ENCODE measurements at places on chromosomes 12 and 14.
A peak's percentile ranks its signal among the peaks of the same experiment; 100 is the strongest.

DNA sequence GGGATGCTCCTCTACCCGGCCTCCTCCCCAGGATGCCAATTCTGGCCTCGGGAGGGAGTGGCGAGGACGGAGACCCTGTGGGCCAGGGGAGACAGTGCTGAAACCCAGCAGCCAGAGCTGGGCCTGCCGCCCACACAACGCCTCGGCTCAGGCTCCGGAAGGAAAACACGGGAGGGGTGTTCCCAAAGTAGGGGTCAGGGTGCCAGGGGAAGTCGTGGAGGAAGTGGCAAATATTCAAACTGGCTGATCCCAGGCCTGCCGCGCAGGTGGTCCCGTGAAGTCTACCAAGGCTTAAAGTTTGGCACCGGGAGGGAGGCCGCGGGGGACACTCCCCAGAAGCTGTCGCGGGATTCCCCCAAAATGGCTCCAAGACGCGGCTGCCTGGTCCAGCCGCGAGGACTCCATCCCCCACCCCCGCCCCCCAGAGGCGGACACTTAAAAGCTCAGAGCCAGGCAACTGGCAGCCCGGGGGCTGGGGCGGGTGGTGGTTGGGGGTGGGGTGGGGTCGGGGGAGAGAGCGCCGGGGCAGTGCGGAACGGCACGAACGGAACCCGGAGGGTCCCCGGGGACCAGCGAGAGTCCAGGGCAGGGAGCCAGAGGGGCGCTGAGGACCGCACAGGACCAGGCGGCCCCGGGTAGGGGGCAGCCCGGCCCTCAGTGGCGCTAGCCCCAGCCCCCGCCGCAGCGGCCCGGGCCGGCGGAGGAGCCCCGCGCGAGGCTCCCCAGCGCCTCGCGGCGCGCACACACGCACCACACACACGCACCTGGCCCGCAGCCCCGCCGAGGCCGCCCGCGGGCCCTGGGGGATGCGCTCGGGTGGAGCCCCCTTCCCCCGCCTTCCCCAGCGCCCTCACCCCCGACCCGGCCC is 20.0 kb downstream of the BEGAIN start:
- DNase-seq, result peak; percentile 13

GRCh38 chr12:6541371-6542165 is 7.3 kb downstream of the GAPDH start:
- no peak for DNase-seq

GRCh38 chr14:44795725-44796124 is 166.0 kb downstream of the KLHL28 start:
- DNase-seq, result no peak

DNA sequence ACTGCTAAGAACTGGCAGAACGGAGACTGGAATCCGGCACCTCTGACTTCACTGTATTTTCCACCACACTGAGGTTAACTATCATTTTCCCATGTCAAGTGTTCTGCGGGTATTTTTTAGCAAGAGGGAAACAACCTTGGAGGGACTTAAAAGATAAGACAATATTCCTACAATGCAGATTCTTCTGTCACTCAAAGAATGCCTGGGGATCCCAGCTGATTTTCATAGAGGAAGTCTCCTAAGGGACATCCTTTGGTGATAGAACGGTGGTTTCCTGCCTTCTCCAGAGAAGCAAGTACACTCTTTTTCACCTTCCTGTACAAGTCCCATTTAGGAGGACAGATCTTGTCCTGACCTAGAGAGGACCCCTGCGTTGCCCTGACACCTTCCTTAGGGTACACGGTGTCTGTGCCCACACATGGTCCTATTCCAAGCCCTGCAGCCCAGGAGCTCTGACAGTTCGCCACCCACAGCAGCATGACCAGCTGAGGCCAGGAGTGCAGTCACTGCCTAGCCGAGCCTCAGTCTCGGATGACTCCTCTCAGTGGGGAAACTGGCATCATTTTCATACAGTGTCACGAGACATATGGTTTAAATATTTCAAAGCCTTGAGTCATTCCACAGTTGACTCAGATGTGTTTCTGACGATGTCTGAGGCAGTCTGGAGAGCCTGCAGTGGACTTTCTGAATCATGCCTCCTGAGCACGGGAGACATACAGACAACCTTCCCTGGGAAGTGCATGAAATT is 181.3 kb upstream of the FKBP4 start:
- DNase-seq, result peak; percentile 79

DNA sequence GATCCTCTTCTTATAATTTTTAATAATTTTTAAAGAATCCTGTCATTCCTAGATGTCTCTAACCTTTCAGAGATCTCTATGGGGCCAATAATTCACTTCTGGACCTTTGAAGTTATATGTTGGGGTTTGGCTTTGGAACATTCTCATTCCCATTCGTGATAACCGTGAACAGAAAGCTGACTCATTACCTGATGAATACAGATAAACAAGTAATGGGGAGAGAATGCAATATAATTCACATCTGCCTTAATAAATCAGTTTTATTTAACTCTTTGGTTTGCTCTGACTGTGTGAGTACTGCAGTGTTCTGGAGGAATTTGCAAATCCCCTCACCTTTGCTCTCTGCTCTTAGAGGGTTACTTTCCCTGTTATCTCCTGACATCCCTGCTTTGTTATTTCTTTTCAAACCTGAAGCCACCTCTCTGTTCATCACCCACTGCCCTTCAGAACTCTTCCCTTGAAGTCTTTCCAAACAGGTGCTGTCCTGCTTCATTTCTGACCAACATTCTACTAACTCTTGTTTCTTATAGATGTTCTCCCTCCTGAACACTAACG is 79.6 kb upstream of the SLC38A2 start:
- no peak for DNase-seq

GRCh38 chr14:24857277-24857676 is 192.7 kb downstream of the STXBP6 start:
- DNase-seq, result no peak

DNA sequence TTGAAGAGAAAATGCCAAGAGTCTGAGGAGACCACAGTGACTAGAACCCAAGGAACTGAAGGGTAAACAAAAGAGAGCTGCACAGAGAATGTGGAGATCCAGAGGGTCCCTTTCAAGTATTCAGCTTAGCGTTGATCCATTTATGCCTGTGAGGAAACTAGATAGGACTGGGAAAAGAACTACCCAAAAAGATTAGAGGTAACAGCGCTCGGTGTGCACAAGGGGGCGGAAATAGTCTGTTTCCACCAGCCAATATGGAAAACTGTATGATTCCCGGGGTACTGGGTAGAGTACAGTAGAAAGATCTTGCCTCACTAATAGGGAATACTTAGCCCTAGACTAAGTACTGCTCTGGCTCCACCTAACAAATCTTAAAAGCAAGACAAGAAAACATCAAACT is 135.5 kb downstream of the DPF3 start:
- DNase-seq, result no peak

DNA sequence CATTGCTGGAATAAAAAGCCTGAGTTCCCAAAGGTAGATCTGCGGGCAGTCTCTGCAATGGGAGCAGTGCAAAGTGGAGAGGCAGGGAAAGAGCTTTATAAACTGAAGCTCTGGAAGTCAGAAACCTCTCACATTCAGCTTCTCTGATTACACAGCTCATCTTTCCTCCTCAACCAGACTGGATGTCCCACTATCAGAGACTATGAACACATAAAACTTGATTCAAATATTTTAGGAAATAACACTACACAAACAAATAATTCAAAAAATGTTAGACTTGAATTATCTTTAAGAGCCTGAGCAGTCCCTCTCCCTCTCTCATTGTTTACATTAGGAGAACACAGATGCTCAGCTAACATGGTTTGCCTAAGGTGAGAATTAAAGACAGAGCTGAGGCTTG is 72.9 kb downstream of the DENND5B start:
- DNase-seq, result no peak

GRCh38 chr12:39574785-39575497 is 44.7 kb downstream of the ABCD2 start:
- DNase-seq, result no peak

GRCh38 chr12:31236998-31237637 is 88.8 kb downstream of the SINHCAF start:
- DNase-seq, result peak; percentile 8

- DNase-seq, result no peak
These were observed 41.1 kb upstream of the CLMN start for GRCh38 chr14:95360828-95361227.

DNA sequence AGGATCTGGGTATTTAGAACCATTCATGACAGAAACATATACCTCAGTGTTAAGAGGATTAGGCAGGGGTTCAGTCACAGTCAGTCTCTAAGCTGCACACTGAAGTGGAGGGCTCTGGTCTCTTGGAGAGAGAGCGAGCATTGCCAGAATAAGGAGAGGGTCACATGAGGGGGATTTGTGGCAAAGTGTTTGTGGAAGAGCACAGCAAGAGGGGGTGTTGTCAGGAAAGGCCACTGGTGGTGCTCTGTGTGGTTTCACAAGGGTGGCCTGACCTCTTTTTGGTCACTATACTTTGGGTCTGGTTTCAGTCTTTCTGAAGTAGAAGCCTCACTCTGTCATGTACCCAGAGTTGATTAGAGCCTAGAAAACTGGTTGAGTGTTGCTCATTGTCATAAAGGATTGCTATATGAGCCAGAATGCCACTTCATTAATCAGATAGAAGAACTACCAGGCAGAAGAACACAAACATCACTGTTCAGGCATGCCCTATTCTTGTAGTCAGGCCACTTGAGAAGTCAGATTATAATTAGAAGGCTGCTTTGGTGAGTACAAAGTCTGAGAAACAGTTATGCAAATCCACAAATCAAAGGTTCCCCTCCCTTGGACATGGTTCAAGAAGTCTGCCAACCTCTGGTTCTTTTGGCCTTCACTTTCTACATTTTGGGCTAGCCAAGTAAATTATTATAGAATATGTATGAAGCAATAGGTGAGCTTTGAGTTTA is 8.4 kb downstream of the TMEM19 start:
- DNase-seq, result no peak

Measured in activated CD4-positive, alpha-beta memory T cell treated with anti-CD3 and anti-CD28 coated beads for 36 hours (primary cell).